ENCODE measurements at places on chromosomes 7 and 10. TPM values are rescaled to one million over a fixed set of nuclear protein-coding genes. Genes with fewer than 3 reads are reported as not detected.

DNA sequence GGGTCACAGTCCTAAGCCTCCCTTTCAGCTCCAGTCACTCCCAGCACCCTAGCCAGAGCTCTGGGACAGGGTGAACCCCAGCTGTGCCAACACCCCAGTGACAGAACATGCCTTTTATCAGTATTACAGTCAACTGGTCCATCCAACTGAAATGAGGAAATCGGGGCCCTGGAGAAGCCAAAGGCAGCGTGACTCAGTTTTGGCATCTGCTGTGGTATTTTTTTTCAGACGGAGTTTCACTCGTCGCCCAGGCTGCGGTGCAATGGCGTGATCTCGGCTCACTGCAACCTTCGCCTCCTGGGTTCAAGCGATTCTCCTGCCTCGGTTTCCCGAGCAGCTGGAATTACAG lies 3.4 kb upstream of the CLDN15 start:
- DNase-seq, result no peak

The NKX1-2 gene
- total RNA-seq, result not detected

GRCh38 chr7:121395494-121395960 lies 581 bp downstream of the FAM3C start:
- no peak for DNase-seq

- no peak for DNase-seq
These were observed 202.1 kb downstream of the LRMDA start for GRCh38 chr10:75633568-75633967.

GRCh38 chr10:11164803-11165590 lies 147.3 kb downstream of the CELF2 start:
- peak; percentile 52 for DNase-seq

- no peak for DNase-seq
These were observed 102.1 kb downstream of the POLL start for GRCh38 chr10:101485681-101486554.

DNA sequence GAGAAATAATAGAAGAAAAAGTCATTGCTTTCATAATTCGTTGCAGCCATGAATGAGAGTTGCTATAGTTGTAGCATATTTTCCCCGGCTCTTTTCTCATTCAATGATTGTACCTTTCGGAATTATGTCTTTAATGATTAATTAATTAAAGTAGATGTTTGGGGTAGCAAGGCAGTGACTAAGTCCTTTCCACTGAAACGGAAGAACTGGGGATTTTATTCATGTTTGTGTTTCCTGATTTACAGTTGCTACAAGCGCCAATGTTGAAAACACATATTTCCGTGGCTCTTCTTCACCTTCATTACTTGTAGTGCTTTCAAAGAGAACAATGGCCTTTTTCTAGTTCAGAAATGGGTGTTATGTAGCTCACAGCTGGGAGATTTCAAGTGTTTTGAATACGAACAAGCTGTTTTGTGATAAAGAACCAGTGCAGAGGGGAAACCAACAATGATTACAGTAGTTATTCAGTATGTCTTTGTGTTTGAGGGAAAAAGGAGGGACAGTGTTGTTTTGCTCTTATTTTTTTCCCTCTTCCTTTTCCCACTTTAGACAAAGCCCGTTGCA lies 153.5 kb downstream of the NSUN6 start:
- no peak for DNase-seq

The ENO4 gene
- not detected for total RNA-seq

DNA sequence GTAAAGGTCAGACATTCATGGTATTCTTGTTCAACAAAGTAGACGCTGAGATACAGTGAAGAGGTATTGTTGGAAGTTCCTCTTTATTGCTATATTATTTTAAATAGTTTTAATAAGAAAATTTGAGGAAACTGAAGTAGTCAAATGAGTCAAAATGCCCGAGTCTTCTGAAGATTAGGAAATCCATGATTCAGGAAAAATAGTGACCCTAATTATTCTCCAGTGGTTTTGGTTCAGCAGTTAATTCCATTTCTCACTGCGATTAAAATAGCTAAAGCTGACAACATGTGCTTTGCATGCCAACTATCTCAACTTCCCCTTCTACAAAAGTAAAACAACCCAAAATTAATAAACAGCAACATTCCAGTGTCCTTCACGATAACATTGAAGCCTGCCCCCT lies 32.7 kb upstream of the PFKP start:
- no peak for DNase-seq

GRCh38 chr10:125520968-125521367 lies 162.0 kb downstream of the TEX36 start:
- no peak for DNase-seq

The SNX8 gene
- 72.9 TPM for total RNA-seq

- no peak for DNase-seq
These were observed 582.2 kb upstream of the ZWINT start for GRCh38 chr10:56943221-56943755.

The MDH2 gene
- total RNA-seq, result 227 TPM

DNA sequence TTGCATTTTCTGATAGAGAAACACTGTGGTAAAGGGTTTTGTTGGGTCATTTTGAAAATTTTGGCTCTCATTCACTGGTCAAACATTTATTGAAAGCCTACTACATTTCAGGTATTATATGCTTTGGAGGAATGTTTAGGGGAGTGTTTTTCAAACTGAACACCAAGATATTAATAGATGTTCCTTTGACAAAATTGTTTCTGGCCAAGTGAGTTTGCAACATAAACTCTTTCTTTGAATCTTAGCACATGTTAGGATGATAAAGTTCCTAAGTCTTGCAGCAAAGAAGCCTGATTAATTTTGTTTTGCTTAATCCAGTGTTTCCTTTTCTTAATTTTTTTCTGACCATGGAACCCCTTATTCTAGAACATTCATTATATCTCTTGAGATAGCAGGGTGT lies 232.5 kb upstream of the PHYHIPL start:
- DNase-seq, result no peak

- no peak for DNase-seq
These were observed 292.5 kb downstream of the GALNT17 start for GRCh38 chr7:71424166-71425035.

DNA sequence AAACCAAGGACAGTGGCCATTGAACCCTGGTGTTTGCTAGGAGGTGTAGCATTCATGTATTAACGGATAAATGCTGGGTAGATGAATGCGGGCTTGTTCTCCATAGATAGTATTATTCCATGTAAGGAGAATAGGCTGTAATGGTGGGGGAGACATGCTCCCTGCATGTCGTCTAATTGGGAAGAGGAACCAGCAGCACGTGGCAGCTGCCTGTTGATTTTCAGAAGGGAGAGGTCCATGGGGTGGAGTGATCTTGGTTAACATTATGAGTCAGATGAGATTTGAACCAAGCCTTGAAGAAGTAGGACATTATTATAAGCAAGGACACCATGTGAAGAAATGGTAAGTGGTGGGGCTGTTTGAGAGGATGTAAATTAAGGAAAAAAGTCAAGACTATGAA lies 112.5 kb downstream of the WNT2 start:
- DNase-seq, result no peak

GRCh38 chr10:5949009-5949759 lies 28.2 kb downstream of the IL15RA start:
- peak; percentile 77 for DNase-seq

DNA sequence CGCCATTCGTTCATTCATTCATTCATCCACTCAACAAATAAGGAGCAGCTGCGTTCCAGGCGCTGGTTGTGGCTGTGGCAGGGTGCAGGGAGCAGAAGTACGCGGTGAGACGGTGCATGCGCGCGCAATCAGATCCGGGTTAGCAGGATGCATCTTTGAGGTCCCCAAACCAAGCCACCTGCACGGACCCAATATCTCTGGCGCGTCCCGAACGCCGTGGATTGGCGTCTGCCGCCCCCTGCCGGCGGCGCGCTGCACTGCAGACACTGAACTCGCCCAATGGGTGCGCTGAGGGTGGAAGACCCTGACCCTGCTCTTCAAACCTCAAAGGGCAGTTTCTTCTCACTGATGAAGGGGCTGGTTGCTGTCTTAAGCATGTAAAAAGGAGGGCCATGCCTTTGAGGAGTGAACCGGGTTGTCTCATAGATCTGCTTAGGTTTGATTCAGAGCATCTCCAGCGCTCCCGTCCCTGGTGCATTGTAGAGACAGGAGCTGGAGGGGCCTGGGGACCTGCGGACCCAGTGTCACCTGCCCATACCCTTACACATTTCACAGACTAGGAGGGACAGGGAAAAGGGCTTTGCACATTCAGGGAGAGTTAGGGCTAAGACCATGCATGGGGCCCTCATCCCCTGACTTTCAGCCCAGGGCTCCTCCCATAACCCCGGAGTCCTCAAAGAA lies 102.5 kb downstream of the RAMP3 start:
- DNase-seq, result peak; percentile 55

DNA sequence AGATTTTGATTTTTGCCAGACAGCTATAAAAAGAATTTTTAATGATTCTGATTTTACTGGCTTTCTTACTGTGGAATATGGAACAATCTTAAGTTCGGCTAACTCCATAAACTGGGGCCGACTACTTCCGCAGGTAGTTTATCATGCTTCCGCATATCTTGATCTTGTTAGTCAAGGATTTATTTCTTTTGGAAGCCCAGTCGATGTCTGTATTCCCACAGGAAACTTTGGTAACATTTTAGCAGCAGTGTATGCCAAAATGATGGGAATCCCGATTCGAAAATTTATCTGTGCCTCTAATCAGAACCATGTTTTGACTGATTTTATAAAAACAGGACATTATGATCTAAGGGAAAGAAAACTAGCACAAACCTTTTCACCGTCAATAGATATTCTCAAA lies 8.1 kb downstream of the THNSL1 start:
- no peak for DNase-seq

- no peak for DNase-seq
These were observed 56.6 kb downstream of the TWIST1 start for GRCh38 chr7:19060761-19061259.

GRCh38 chr7:4233621-4234497 lies 448.2 kb upstream of the FOXK1 start:
- no peak for DNase-seq

GRCh38 chr10:63554657-63555056 lies 33.5 kb downstream of the REEP3 start:
- DNase-seq, result no peak

The AKR1B15 gene
- 0.72 TPM for total RNA-seq

The GCK gene
- 0.55 TPM for total RNA-seq

- DNase-seq, result no peak
These were observed 215.9 kb upstream of the MKLN1 start for GRCh38 chr7:131111792-131112191.

- no peak for DNase-seq
These were observed 87.4 kb upstream of the DDC start for GRCh38 chr7:50652400-50653125.

- DNase-seq, result no peak
These were observed 129.5 kb downstream of the GRM8 start for GRCh38 chr7:127123220-127123619.
